Urinary bladder (tissue), 4 donors: ENCODE measurements at places on chromosomes 4 and X. TPM values are rescaled to one million over a fixed set of nuclear protein-coding genes. Genes with fewer than 3 reads are reported as not detected.

DNA sequence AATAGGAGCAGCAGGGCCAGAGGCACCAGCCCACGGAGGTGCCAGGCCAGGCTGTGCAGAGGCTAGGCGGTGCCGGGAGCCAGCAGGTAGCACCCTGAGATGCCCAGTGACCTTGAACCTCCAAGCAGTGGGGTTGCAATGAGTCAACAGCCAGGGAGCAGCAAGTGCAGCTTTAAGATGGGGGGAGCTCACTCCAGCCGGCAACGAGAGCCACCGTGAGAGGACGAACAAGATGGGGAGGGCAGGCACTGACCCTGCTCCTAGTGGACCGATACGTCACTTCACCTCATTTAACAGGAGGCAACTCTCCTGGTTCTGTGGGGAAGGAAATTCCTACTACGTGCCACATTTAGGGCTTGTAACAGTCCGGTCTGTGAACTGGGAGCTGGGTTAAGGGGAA, 4.8 kb downstream of the LETM1 start:
- no peak for DNase-seq

IGFBP7 gene
- polyA plus RNA-seq: 1,554 TPM

DNA sequence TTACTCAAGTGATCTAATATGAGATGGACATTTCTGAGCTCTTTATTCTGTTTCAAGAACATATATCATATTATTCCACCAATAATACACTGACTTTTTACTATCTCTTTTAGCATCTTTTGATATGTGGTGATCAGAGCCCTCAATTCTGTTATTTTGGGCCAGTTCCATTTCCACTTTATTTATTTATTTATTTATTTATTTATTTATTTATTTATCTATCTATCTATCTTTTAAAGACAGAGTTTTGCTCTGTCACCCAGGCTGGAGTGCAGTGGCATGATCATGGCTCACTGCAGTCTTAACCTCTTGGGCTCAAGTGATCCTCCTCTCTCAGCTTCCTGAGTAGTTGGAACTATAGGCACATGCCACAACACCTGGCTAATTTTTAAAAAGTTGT, 57.4 kb upstream of the GRID2 start:
- DNase-seq: no peak

- DNase-seq: no peak
Measured at GRCh38 chr4:88415982-88416381, 37.3 kb downstream of the HERC6 start.

DNA sequence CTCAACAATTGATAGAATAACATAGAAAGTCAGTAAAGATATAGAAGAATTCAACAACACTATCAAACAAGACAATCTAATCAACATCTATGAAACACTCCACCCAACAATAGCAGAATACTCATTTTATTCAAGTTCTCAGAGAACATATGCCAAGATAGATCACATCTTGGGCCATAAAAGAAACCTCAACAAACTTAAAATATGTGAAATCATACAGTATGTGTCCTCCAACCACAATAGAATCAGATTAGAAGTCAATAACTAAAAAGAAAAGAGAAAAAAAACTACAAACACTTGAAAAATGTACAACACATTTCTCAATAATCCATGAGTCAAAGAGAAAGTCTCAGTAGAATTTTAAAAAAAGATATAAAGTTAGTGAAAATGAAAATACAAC, 78.6 kb upstream of the LDB2 start:
- no peak for DNase-seq

DNA sequence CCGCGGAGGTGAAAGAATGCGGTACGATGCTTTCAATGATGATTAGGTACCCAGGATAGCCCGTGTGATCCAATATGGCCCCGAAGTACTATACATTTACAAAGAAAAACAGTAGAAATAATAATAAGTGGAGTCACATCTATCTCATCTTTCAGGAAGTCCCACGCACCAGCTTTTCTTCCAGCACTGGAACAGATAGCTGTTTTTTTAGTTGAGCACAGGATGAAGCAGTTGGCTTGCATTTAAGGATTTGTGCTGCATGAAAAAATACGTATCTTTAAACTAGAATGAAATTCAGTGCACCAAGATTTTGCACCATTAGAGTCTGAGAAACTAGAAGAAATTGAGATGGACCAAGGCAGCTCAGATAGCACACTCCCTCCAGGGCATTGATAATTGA, 44.1 kb downstream of the SMIM20 start:
- no peak for DNase-seq

F11 gene
- polyA plus RNA-seq: 0.04 TPM

DNA sequence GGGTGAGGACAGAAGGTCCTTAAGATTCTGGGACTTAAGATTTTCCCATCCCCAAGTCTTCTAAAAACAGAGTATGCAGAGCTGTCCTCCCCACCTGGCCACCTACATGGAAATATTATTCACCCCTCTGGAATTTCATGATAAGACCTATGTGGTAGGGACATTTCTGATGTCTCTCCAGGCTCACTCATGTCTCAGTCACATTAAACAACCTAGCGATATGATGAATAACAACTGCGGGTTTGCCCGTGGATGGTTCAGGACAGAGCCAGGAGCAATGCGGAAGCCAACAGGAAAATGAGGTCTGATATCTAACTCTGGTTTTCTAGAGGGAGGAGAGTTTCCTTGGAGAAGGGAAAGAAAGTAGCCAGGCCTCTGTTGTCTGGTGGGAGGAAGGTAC, 47.4 kb downstream of the TEX13A start:
- no peak for DNase-seq

DNA sequence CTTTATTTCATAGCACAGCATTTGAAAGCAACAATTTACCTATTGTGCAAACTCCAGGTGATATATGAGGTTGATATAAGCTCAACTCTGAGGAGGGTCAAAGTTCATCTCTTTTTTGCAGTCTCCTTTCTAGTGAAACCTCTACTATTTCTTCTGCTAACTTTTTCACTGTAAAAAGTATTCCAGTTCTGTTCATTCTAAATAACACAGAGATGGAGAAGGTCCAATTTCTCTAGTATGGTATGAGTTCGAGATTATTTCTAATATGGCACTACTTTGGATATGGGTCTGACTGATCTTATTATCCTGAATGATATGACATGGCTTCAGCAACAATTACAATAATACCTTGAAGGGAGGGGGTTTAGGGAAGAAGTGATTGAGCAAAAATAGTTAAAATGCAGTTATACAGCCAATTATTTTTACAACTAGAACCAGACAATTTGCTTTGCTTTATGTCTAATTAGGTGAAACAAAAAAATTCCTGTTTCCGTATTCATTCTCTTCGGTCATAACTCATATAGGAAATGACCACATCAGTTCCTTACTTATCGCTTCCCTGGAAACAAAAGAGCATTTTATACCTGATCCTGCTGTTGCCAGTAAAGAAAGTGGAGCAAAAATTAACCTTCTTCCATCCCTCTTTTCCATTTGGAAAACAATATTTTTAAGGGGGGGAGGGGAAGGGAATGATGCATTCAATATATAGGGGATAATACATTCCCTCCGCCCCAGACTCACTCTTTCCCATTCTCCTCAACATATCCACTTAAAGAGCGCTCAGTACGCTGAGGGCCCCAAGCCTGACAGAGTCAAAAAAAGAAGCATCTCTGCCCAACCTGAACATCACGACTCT, 1.0 kb downstream of the TBC1D9 start:
- DNase-seq: no peak

NMU gene
- 0.15 TPM for polyA plus RNA-seq

- no peak for DNase-seq
Measured at GRCh38 chrX:136112778-136113177, 34.6 kb upstream of the FHL1 start.

DNA sequence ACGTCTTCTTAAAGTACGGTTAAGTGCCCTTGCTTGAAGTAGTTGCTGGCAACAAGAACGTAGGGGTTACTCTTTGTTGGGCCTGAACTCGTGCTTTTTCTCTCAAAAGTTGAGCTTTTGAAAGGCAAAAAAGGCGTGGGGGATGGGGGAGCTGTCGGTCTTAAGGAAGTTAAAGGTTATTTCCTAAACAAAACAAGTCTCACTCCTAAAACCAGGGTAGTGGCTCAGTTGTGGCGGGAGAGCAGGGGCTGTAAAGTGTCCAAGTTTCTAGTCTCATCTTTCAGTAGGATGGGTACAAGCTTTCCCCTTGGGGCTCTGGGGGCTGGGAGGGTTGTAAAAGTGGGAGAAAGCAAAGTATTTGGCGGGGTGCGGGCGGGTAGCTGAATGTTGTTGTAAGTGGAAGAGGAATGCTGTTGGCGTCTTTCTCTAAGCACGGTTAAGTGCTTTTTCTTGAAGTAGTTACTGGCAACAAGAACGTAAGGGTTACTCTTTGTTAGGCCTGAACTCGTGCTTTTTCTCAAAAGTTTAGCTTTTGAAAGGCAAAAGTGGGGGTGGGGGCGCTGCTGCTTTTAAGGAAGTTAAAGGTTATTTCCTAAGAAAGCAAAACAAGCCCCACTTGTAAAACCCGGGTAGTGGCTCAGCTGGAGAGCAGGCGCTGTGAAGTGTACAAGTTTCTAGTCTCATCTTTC, 904 bp upstream of the WDR1 start:
- DNase-seq: no peak

GRCh38 chr4:56247646-56248045, 139.6 kb downstream of the AASDH start:
- DNase-seq: no peak

TSC22D3 gene
- 843 TPM for polyA plus RNA-seq

DNA sequence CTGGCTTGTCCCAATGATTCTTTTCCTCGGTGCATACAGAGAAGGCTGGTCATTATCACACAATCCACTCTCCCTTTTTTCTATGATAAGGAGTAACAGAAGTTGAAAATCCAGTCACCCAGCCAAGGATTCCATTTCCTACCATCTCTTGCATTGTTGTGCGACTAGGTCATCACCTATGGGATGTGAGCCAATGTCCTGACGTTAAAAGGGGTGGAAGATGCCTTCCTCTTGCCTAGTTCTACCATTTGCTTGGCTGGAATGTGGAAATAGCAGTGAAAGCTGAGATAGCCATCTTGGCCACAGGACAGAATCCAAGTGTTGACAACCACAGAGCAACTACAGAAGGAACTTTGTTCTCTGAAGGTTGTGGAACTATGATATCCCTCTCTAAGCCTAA, 132.2 kb upstream of the KIT start:
- no peak for DNase-seq

SPANXA1 gene
- not detected for polyA plus RNA-seq

- no peak for DNase-seq
Measured at GRCh38 chr4:150495550-150495949, 86.4 kb upstream of the MAB21L2 start.

MUC7 gene
- not detected for polyA plus RNA-seq

DIPK2B gene
- 12.8 TPM for polyA plus RNA-seq

GRCh38 chrX:50103866-50104566, 96.8 kb downstream of the AKAP4 start:
- no peak for DNase-seq

- no peak for DNase-seq
Measured at GRCh38 chrX:125203737-125204578, 115.7 kb upstream of the TEX13C start.

DNA sequence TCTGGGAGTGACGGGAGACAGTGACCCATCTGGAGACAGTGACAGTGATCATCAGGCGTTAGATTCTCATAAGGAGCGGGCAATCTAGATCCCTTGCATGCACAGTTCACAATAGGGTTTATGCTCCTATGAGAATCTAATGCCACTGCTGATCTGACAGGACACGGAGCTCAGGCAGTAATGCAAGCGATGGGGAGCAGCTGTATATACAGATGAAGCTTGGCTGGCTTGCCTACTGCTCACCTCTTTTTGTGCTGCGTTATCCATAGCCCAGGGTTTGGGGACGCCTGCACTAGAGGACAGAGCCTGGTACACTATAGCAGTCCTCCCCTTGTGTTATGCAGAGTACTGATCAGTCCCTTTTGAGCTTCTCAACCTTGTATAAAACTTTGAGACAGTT, 23.5 kb downstream of the NFKB1 start:
- DNase-seq: no peak

DNA sequence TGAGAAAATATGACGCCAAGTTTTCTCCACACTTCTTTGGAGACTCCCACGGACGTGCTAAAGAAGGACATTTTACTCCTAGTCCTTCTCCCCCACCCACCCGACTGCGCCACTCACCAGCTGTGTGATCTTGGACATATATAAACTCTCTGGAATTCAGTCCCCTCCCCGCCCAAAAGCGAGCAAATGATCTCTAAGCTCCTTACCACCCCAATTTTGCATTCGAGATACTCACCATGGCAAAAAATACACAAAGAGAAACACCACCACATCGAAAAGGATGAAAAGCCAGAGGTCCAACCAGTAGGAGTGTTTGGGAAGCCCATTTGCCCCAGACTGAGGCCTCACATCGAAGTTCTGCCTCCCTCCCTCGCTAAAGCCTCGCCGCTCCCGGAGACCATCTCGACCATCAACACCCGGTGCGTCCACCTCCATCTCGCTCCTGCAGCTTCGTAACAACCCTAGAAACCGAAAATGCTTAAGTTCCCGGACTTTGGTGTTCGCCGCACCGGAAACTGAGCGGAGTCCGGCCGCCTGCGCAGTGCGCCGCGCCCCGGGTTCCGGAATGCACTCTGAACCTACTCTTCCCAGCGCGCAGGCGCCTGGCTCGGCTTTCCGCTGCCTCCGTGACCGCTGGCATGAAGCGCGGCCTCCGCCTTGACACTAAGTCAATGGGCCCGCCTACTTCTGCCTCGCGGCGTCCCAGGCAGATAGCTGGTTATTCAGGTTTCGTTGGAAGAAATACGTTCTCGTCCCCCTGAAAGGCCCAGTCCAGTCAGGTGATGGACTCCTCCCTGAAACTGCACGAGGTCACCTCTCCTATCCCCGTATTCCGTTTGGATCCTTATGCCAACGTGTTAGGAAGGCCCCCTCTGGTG, 21.6 kb downstream of the FABP2 start:
- peak; percentile 90 for DNase-seq

GPC4 gene
- polyA plus RNA-seq: 18.3 TPM

- no peak for DNase-seq
Measured at GRCh38 chrX:129445436-129445835, 77.9 kb downstream of the SMARCA1 start.

SOWAHB gene
- polyA plus RNA-seq: 1.0 TPM

IDUA gene
- polyA plus RNA-seq: 18.2 TPM

GRCh38 chr4:154954117-154954516, 173.0 kb downstream of the RBM46 start:
- no peak for DNase-seq

DNA sequence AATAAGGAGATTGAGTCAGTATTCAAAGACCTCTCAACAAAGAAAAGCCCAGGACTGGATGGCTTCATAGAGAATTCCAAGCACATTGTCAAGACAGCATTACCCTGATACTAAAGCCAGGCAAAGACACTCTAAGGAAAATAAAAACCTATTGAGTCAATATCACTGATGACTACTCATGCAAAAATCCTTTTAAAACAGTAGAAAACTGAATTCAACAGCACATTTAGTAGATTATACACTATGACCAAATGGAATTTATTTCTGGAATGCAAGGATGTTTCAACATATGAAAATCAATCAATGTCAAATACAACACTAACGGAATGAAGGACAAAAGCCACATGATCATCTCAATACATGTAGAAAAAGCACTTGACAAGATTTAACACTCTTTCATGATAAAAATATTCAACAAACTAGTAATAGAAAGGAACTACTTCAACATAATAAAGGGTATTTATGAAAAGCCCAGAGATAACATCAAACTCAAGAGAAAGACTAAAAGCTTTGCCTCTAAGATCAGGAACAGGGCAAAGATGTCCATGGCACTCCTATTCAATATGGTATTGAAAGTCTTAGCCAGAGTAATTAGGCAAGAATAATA, 633.3 kb downstream of the ANKRD50 start:
- DNase-seq: no peak
